Activated CD8-positive, alpha-beta memory T cell treated with anti-CD3 and anti-CD28 coated beads for 48 hours (primary cell): ENCODE measurements at places on chromosomes 13 and 19.

DNA sequence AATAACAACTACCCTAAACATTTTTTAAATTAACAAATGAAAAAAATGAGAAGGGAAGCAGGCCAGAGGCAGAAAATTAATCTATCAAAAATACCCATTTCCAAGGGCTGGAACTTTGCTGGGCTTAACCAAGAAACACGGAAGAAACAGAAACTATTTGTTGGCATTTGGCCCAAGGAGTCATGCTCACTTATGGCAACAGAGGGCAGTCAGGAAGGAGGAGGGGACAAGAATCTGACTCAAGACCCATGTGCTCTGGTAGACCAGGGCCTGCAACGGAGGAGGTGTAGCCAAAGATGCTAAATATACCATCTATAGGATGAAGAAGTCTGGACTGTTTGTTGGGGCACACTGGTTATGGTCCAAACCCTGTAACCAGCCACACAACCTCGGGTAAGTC, 496.7 kb downstream of the COG6 start:
- DNase-seq: no peak

- DNase-seq: no peak
These were observed 150.3 kb downstream of the IER2 start for GRCh38 chr19:13300421-13301030.

DNA sequence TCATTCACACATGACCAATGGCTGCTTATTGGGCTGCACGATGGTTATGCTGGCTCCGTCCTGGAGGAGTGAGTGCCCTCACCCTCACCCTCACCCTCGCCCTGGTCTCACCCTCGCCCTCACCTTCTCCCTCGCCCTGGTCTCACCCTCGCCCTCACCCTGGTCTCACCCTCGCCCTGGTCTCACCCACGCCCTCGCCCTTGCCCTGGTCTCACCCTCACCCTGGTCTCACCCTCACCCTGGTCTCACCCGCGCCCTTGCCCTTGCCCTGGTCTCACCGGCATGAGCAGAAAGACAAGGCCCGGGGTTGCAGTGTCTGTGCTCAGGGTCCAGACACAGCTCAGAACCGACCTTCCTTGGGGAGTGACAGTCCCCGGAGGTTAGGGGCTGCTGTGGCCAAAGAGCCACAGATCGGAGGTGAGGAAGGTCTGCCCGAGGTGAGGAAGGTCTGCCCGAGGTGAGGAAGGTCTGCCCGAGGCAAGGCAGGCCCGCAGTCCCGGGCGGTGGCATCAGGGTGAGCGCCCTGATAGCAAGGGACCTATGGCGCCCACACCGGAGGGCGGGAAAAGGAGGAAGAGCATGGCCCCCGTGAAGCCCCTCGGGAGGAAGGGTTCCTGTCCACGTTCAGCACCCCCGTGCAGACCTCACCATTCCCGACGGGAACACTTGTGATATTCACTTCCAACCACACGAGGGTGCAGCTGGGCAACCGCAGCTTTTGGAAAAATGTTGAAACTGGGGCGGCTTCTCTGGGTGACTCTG, 65.6 kb downstream of the MCF2L start:
- DNase-seq: no peak

DNA sequence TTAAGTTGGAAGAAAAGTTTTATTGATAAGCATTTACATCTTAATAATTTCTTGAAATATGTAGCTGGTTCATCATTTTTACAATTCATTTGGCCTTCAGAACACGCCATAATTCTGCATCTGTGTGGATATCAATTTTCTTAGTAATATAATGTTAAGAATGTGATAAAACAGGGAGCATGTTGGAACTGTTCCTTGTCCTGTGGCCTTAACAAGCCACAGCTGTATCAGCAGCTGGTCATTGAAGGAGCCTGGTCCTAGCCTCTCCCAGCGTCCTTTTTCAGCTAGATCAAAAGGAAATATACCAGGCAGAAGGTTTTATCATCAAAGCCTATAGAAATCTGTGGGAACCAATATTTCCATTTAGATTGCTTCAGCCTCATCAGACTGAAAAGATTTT, 421.8 kb downstream of the SPRY2 start:
- DNase-seq: no peak

- DNase-seq: no peak
These were observed 71.5 kb upstream of the ZNF43 start for GRCh38 chr19:21907516-21907915.

DNA sequence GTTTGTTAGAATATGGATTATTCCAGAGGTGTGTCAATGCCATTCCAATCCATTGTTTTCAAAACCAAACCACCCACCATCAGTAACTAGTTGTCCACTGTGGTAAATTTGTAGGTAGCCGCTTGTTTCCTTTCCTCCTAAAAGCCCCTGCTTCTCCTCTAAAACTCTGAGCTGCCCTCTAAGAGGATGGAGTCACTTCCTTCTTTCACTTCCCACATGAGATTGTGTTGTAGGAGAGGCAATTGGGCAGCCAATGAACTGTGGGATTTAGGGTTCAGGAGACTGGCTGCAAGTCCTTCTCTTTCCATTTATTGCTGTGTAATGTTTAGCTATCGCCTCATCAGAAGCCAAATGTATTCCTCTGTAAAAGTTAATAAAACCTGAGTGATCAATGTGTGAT, 49.9 kb upstream of the RFXAP start:
- DNase-seq: no peak

GRCh38 chr19:15453906-15454860, 4.4 kb upstream of the WIZ start:
- no peak for DNase-seq

- DNase-seq: no peak
These were observed 266.4 kb downstream of the NALCN start for GRCh38 chr13:101149735-101150384.

DNA sequence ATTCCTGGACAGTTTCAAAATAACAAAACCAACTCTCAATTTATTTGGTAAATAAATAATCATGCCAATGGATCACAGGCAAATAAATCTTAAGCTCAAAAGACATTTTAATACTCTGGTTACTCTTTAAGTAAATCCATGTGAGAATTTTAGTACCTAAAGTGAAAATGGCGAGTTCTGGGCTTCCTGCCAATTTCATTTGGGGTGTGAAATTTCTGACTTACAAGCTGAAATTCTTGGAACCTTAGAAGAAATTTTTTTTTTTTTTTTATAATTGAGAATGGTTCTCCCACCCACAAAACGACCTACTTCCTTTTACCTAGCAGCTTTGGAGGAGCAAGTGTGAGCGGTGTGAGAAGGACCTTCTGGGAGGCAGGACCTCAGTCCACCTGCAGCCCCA, 354.5 kb upstream of the NBEA start:
- no peak for DNase-seq
